ENCODE measurements at places on chromosomes 5 and 9. TPM values are rescaled to one million over a fixed set of nuclear protein-coding genes. Genes with fewer than 3 reads are reported as not detected.

CCNI2 gene
- not detected for total RNA-seq

DNA sequence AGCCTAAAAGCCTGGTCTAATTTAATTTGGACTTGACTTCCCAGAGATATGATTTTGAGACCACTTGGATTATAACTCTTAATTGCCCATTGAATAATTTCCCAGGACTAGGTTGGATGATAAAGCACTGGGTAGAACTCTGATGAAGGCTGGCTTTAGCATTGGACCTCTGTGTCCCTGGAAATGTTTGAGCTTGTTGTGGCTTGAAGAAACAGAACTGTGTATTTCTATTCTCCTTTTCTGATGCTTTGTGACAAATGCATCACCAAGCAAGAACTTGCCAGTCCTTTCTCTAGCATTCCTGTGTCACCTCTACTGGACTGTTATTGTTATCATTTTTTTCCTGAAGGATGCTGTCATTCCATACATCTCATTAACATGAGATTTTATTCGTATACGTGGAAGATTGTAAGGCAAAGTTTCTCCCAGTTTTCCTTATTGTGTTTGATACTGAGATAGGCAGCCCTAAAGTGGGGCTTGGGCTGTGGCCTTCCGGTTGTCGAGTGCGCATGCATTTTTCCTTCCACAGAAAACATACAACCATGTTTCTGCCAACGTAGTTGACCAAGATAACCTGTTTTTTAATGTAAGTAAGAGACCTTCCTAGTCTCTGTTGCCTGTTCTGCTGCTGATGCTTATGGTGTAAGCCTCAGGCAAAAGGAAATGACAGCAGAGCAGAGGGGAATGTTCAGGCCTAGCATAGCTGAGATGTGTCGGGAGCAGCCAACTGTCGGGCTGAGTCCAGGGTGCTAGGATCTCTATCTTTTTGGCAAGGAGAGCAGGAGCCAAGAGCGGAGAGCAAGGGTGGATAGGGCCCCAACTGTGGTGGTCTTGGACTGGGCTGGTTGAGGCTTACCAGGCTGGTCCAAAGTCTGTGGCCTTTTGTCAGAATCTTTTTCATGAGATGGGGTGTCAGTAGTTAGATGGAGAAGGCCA lies 2.3 kb downstream of the NTRK2 start:
- no peak for DNase-seq

PPP3R2 gene
- not detected for total RNA-seq

GRCh38 chr5:158351485-158352125 lies 492.7 kb upstream of the CLINT1 start:
- DNase-seq: no peak

GRCh38 chr9:128845186-128845931 lies 15.8 kb upstream of the SPOUT1 start:
- peak; percentile 74 for DNase-seq

DNA sequence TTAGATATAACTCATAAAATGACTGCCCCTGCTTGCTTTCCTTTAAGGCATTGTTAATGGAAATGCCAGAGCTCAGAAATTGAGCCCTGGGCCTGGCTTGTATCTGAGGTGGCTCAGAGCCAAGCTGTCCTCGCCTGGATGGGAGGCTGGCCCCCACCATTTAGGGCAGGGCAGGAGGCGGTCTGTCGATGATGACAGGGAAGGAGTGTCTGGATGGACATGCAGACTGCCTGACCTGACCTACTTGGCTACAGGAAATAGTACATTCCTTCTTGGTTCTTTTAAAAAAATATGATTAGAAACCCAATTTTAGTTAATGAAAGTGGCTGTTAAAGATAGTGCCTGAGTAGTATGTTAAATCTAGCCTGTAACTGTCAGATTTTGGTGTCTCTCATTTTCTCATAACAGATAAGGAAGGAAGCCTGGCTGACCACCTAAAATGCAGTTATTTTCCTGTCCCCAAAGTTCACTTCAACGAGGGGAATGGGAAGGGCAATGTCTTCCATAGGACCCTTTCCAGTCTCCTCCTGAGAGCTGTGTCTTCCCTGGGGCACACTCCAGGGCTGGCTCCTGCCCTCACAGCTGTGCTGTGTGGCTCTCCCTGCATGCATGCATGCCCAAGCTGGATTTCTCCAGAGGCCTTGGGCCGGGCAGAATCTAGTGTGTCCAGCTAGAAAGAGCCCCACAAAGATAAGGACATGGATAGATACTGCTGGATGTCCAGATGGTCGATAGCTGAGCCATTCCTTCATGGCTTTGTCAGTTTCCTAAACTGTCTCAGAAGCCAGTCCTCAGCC lies 42.3 kb downstream of the MACROH2A1 start:
- peak; percentile 73 for DNase-seq

- no peak for DNase-seq
These were observed 112.0 kb downstream of the DOCK8 start for GRCh38 chr9:326667-327066.

DNA sequence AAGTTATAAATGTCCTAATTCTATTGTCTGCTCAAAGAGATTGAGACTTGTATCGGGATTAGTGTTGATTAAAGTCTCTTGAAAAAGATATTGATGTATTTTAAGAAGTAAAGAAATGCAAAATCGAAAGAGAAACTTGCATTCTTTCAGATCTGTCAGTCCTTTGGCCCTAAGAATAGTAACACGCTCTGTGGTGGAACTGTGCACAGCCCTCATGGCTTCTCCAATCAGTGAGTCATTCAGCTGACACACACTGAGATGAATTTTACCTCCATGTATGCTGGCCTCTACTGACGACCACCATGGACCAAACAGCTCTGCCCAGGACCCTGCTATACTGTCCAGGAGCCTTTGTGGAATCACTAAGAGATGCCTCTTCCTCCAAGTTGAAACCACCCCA lies 232.4 kb downstream of the ESM1 start:
- no peak for DNase-seq

STPG3 gene
- total RNA-seq: not detected

DNA sequence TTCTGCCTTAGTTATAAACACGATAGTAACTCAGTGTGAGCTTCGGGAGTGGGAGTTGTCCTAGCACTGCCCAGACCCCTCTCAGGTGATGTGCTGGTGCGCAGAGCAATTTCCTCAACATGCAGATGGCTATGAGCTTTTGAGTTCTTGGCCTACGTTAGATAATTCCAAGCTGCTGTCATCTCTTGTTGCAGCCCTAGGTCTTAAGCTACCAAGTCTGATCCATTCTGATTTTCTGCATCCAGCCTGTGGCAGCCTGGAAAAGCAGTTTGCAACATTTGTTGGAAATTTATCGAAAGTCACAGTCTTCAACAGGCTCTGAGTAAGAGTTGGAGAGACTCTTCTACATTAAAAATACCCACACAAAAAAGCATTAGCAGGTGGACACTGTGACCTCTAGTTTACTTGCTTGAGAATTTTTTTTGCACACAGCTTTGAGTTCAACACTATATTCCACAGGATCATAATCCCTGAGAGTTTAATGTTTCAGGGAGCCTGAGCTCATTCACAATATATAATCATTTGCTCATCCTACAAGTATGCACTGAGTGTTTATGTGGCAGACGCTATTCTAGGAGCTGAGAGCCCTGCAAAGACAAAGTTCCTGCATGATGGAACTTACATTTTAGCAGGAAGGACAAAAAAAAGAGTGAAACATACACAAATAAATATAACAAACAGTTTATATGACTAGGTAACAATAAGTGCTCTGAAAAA lies 91.6 kb downstream of the UBE2QL1 start:
- peak; percentile 72 for DNase-seq

- peak; percentile 68 for DNase-seq
These were observed 15.6 kb upstream of the IRF1 start for GRCh38 chr5:132506094-132506692.

IFNA1 gene
- total RNA-seq: not detected

GRCh38 chr5:104564530-104564929 lies 1001.9 kb upstream of the NUDT12 start:
- DNase-seq: no peak

- DNase-seq: no peak
These were observed 7.5 kb upstream of the POU5F2 start for GRCh38 chr5:93748875-93749397.

PCDHGA12 gene
- total RNA-seq: 5.1 TPM

- no peak for DNase-seq
These were observed 525 bp upstream of the DAPK1 start for GRCh38 chr9:87497080-87497603.

MSH3 gene
- 22.2 TPM for total RNA-seq

PGM5 gene
- 94.5 TPM for total RNA-seq

- DNase-seq: no peak
These were observed 69.0 kb downstream of the INVS start for GRCh38 chr9:100167915-100168654.

All from tongue (tissue), 3 donors.